ENCODE measurements at places on chromosomes 11 and 22. TPM values are rescaled to one million over a fixed set of nuclear protein-coding genes. Genes with fewer than 3 reads are reported as not detected.

DNA sequence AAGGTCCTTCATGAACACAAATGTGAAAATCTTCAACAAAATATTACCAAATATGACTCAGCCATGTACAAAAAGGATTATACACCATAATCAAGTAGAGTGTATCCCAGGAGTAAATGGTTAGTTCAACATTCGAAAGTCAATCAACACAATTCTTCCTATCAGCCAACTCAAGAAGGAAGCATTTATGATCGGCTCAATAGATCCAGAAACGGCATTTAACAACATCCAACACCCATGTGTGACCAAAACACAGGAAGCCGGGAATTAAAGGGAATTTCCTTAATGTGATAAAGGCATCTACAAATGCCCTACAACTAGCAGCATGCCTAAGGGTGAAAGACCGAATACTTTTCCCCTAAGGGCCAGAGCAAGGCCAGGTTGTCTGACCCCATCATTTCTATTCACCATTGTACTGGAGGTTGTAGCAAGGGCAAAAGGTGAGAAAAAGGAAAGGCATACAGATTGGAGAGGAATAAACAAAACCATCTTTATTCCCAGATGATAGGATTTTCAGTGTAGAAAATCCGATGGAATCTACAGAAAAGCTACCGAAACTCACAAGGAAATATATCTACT, 69.9 kb upstream of the CLDN5 start:
- DNase-seq: no peak

DNA sequence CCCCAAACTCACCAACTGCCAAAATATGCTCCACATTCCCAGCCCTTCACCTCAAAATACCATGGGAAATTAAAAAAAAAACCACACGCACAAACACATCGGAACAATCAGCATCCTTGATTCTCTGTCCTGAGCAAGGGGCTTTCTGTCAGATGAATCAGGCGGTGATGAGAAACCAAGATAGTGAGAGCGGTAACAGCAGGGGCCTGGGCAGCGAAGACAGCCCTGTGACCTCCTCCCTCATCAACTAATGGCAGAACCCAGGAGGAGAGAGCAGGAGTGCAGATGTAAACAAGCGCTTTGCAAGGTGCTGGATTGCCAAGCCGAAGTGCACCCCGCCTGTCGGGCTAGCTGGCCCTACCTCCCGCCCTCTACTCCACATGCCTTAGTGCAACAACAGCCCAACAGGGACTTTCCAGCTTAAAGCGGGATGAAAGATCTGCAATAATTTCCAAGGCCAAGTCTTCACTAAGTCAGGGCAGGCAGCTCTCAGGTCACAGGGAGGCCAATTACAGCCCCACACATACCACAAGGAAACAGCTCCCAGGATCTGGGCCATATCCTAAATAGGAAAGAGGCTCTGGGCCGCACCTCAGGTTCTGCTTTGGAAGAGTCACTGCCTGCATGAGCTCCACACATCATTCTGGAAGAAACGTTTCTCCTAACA, 72.2 kb upstream of the BID start:
- DNase-seq: no peak

DNA sequence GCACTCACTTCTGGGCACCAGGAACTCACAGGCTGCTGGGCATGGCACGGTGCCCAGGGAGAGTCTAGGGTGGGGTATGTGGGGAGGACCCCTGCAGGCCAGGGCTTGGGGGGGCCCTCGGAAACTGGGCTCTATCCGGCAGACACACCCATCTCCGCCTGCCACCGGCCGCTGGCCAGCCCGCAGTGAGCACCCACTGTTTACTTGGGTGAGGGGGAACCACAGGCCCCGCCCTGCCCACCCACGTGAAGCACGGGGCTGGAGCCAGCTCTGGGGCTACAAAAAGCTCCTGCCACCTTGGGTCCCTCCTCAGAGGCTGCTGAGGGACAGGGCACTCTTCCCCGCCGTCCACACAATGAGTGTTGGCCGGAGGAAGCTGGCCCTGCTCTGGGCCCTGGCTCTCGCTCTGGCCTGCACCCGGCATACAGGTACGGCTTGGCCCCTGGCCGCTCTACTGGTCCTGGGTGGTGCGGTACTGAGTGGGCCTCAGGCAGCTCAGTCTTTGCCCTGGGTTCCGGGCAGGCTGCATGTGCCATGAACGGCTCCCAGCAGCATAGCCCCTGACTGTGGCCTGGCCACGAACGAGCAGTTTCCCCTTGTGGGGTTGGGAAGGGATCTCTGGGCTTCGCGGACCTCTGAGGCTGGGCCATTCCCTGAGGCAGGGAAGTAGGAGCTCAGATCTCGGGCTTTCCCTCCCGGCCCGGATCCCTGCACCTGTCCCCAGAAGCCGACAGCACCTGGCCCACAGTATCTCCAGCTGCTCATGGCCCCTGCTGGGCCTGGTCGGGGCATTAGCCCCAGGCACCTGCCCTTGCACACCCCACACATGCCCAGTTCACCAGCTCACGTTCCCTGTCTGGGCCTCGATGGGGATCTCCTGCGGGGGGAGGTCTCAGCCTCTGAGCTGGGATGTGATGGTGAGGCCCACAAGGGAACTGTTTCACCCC, at the start of gene MUC5AC:
Gene MUC5AC (plus strand): TSS at position 309 of the 947 bp plus-strand sequence. CDS start 47 bp downstream, at position 356.
- no peak for DNase-seq

The EFCAB6 gene
- 1.1 TPM for total RNA-seq

The CDON gene
- total RNA-seq: 3.9 TPM

The CHEK1 gene
- 35.5 TPM for total RNA-seq

The OR8G5 gene
- 0.05 TPM for total RNA-seq
